Femur (tissue), 1 donor: ENCODE measurements at places on chromosomes 7 and 10.

DNA sequence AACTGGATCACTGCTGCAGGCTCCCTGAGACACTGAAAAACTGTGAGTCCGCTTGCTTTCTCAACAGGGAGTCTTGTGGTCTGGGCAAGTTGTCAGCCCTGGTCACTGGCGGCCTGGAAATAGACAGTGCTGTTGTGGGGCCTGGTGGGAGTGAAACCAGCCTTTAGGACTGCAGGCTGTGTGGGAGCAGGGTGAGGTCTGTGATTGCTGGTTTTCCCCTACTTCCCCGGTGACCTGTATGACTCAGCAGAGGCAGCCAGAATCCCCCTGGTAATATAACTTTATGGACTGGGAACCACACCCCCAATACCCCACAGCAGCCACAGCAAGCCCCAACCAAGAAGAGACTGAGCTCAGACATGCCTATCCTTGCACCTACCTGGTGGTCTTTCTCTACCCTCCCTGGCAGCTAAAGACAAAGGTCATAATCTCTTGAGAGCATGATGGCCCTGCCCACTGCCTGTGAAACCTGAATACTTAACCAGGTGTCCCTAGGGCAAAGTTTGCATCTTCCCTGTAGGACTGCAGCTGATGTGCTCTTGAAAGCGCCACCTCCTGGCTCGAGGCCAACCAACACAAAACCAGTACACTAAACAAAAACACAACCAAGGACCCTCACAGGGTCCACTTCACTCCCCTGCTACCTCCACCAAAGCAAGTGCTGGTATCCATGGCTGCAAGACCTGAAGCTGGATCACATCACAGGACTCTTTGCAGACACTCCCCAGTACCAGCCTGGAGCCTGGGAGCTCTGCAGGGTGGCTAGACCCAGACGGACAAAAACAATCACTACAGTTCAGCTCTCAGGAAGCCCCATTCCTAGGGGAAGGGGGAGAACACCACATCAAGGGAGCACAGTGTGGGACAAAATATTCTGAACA, 7.2 kb upstream of the ADAM22 start:
- DNase-seq: peak; percentile 71

- no peak for DNase-seq
Measured at GRCh38 chr10:72557362-72557761, 68.5 kb downstream of the MICU1 start.

GRCh38 chr10:44380829-44381600, 3.9 kb downstream of the CXCL12 start:
- no peak for DNase-seq

- DNase-seq: no peak
Measured at GRCh38 chr7:4774658-4775249, 669 bp upstream of the AP5Z1 start.

DNA sequence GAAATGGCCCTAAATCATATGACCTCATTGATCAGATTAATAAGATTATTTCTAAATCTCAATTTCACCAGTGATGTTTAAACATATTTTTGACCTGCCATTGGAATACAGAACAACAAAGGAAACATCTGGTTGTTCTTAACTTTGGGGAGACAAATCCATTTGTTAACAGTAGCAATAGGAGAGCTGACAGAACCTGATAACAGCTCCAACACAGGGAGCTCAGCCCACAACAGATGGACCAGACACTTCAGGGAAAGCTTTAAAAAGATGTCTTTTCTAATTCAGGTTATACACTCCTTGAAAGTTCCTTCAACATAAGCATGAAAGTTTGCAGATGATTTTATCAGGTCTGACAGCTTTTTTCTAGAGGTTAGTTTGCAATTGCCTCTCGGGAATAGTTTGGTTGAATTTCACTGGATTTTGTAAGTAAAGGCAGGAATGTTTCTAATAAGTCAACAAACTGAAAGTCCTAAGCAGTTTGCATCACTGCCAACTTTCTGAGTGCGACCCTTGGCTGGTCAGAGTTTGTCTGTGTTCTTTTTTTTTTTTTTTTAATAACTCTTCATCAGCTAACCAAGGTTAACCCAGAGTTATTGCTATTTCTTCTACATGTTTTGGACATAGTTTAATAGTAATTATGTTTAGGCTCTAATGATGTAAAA, 6.5 kb upstream of the MET start:
- DNase-seq: no peak

- peak; percentile 7 for DNase-seq
Measured at GRCh38 chr10:132107949-132108877, 42.5 kb downstream of the JAKMIP3 start.

GRCh38 chr7:66246554-66247171, 41.5 kb downstream of the TPST1 start:
- DNase-seq: no peak

GRCh38 chr7:28269700-28270361, 89.2 kb upstream of the JAZF1 start:
- DNase-seq: no peak

DNA sequence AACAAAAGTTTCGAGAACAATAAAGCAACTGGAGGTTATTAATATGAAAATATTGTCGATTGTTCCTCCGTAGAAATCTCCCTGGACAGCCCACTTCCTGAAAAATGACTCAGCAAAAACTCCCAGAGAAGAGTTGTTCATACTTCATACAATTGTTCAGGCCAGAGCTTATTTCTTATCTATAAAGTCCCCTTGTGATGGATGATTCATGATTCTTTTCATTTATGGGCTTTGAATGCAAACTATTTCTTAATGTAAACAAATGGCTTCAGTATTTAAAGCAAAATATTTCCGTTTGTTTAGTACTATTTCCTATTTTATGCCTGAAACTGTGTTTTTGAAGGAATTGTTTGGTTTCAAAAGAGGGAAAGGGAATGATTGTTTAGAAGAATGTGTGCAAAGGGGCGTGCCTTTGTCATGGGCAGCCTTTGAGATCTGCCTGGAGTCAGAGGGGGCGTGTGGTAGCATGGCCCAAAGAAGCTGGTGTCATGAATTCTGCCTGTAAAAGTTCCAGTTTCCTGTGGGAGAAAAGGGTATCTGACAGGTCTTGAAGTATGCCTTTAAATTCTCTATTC, 26.2 kb upstream of the EXOC6 start:
- no peak for DNase-seq

GRCh38 chr7:38189231-38189938, 11.3 kb downstream of the STARD3NL start:
- DNase-seq: no peak
